ENCODE measurements at places on chromosomes 6 and 20.

DNA sequence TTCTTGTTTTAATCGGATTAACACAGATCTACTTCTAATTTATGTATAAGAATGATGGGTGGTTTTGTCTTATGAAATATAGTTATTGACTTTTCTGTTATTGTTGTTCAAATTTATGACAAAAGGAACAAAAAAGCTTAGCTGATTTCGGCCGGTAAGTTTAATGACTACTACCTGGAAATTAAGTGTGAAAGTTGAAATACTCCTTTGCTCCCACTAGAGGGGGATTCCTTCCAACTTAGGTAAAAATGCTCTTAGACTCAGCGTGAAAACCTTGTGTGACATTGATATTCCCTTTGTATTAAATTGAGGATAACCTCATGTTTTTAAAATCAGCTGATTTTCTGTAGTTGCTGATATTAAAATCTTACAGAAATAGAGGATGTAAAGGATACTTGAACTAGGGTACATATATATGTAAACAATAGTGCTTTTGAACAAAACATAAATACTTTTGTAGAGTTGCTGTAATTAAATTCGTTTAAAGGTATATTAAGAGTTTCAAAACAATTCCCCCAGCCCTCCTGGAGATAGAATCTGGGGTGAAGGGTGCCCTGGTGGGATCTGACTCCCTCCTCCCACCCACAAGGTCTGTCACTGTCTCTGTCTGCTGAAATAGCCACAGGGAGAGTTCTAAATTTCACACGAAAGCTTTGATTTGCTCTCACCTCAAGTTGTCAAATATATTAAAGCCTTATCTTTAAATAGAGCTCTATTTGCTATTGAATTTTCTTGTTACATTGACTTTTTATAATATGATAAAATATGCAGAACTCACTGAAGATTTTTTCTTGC, 257.5 kb downstream of the ARID1B start:
- DNase-seq = peak; percentile 38

DNA sequence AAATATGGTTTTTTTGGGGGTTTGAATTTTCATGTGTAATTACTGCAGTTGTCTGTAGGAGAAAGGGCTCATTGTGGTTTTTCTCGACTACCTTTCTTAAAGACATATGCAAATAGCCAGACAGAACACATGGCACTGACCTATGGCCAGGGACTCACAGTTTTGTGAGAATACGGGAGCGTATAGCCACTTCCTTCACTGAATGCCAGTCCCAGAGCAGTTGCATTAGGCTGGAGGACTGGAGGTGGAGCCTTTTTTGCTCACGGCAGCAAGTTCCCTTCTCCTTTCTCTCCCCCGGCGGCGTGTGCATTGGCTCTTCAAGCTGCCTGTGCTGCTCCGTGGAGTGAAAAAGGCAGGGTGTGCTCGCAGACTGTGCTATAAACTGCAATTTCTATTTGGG, 114.9 kb downstream of the AKAP7 start:
- DNase-seq = peak; percentile 32

DNA sequence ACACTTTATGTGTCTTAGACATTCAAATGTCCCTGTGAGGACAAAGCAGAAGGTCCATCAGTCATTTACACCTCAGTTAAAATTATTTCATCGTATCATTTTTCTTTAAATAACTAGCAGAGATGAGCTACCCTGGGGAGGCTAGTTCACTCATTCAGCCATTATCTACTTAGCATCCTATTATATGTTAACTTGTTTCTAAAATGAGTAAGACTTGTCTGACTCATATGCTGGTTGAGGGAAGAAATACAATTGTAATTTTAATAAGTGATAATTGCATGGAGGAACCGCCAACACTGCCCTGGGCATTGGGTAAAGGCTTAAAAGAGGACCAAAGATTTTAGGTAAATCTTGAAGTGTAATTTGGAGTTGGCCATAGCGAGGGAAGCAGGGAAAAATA, 12.4 kb upstream of the PTPRK start:
- DNase-seq = no peak

- DNase-seq = no peak
These were observed 378.8 kb upstream of the CHD6 start for GRCh38 chr20:41996951-41997350.

- no peak for DNase-seq
These were observed 1.5 kb downstream of the SERPINB1 start for GRCh38 chr6:2839982-2840748.

DNA sequence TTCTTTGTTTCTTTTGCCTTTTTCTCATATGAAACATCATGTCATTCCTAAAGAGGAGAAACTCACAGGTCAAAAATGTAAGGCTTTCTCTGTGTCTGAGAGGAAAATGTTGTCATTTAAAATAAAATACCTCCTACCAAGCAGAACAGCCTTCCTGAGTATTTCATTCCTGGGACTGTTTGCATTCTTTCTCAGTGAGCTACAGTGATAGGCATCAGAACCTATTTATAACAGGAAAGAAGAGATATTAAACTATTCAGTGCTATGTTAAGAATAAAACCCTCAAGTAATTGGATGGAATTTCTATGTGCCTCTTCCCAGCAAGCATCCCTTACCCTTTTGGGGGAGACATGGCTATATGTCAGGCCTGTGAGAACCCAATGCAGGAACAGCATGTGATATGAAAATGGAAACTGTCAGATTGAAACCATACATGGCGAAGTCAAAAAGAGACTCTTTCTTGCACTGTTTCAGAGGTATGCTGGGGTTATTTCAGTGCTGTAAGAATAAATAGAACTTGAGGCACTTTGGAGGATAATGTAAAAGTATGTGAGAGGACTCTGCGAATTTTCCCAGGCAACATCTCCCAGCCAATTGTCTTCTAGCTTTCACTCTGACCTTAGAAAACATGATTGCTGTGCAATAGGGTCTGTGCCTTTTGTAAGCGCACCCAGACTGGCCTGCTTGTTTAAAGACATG, 133.8 kb upstream of the CCN2 start:
- DNase-seq = peak; percentile 92

Measured in A172 (cell line).